Cardiac muscle cell (in vitro differentiated cells and primary cell): ENCODE measurements at places on chromosomes 6 and 20.

- DNase-seq = no peak
These were observed 144.5 kb upstream of the ID4 start for GRCh38 chr6:19692506-19693298.

DNA sequence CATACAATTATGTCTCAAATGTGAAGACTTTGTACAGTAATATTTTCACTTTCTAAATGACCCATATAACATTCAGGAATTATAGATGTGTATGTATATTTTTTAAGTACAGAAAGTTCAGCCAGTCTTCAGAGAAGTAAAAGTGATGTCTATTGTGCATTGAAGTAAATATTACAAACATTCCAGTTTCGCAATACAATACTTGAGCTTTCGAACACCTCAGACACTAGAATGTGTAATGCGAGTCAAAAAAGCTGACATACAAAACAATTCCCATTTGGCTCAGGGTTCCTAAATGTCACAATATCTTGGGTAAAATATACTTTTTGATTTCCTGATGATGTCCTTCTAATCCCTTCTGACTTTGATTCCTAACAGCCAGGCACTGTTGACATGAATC is 101.4 kb downstream of the ZNF217 start:
- DNase-seq = no peak

- no peak for DNase-seq
These were observed 46.6 kb downstream of the PRSS35 start for GRCh38 chr6:83558975-83559374.

DNA sequence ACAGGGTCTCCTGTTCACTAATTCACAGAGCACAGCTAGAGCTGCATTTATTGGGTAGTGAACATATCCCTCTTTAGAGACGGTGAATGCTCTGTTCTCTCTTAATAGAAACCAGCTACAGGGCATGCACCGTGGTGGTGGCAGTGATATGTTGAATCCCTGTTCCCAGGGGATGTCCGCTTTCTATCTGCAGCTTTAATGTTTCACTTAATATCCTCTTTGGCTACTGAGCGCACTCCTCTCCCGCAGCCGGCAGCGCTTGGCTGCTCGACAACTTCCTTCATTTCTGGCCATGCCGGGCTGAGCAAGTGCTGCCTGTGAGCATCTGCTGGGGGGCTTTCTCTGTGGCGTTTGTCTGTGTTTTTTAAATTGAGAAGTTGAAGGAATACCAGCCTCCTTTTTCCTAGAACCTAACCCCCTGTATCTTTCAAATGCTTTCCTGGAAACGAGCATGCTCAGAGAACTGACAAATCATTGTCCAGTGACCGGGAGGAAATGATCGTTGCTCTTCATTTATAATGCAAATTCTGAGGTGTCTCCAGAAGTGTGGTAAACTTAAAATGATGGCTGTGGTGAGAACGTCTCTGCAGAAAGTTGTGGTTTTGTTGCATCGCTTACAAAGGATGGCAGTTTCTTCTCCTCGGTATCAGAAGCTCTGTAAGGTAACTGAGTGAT is 297.9 kb downstream of the UTRN start:
- peak; percentile 24 for DNase-seq

DNA sequence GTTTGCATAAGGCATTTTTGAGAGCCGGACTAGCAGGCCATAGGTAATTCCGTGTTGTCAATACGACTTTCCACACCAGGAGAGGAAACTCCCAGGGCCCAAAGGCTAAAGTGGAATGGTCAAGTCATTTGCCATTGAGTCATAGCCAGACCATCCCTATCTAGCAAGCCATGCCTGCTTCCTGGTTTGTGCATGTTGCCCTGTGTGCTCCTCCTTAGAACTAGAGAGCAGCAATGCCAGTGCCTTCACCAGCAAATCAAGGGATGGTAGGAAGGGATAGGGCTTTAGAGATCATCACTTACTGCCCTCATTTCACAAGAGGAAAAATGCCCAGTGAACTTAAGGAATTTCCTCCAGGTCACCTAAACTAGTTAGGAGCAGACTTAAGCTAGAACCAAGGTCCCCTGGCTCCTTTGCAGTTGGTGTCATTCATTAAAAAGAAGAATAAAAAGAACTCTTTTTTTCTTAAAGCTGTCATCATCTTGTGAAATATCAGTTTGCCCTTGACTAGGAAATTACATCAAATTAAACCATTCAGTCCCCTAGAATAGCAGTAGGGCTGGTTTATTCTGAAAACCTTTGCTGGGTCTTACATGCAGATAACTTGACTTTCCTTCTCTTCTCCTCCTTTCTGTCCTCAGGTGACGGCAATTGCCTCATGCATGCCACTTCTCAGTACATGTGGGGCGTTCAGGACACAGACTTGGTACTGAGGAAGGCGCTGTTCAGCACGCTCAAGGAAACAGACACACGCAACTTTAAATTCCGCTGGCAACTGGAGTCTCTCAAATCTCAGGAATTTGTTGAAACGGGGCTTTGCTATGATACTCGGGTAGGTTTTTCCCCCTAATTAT is 7.4 kb downstream of the TNFAIP3 start:
- DNase-seq = no peak

- DNase-seq = peak; percentile 10
These were observed 105.5 kb downstream of the DHX35 start for GRCh38 chr20:39067526-39068216.

DNA sequence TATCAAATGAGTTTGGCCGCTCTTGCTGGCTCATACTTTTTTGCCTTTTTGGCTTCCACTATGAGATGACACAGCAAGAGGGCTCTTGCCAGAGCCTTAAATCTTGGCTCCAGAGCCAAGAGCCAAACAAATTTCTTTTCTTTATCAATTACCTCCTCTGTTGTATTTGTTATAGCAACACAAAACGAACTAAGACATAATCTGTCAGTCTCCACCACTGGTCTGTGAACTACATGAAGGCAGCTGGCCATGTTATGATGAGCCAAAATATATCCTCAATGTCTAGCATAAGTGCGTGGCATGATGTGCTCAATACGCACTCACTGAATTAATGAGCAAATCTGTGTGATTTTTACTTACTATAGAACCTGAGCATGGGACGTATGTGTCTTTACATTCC is 220.0 kb upstream of the ZNF217 start:
- no peak for DNase-seq

- no peak for DNase-seq
These were observed 87.3 kb downstream of the FAM120B start for GRCh38 chr6:170393807-170394399.

GRCh38 chr20:11255860-11256259 is 582.1 kb upstream of the JAG1 start:
- no peak for DNase-seq

GRCh38 chr20:17806739-17807441 is 107.1 kb downstream of the BANF2 start:
- peak; percentile 98 for DNase-seq

- peak; percentile 6 for DNase-seq
These were observed at the start of gene CST7 for GRCh38 chr20:24948939-24949679. Gene CST7, plus strand, starts transcription at chr20:24949269. Its CDS starts 237 bp downstream, at chr20:24949506.

- DNase-seq = no peak
These were observed 14.5 kb downstream of the SLC22A1 start for GRCh38 chr6:160135907-160136655.

DNA sequence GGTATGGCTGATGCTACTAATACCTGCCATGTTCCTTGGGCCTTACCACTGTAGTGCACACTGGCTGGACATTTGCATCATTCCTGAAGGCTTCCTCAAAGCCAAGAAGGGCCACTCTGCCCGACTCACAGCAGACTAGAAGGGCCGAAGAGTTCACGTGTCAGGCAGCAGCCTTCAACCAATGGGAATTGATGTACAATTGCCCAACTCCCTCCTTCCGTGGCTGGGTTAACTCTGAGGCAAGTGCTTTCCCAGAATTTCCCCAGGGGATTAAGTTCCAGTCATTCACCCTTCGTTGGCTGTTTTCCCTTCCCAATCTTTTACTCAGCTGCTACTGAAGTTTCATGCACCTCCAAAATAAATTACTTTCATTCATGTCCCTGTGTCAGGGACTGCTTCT is 29.8 kb downstream of the PSMB9 start:
- DNase-seq = peak; percentile 92

- DNase-seq = no peak
These were observed 213.1 kb downstream of the PREX1 start for GRCh38 chr20:48614593-48615274.

DNA sequence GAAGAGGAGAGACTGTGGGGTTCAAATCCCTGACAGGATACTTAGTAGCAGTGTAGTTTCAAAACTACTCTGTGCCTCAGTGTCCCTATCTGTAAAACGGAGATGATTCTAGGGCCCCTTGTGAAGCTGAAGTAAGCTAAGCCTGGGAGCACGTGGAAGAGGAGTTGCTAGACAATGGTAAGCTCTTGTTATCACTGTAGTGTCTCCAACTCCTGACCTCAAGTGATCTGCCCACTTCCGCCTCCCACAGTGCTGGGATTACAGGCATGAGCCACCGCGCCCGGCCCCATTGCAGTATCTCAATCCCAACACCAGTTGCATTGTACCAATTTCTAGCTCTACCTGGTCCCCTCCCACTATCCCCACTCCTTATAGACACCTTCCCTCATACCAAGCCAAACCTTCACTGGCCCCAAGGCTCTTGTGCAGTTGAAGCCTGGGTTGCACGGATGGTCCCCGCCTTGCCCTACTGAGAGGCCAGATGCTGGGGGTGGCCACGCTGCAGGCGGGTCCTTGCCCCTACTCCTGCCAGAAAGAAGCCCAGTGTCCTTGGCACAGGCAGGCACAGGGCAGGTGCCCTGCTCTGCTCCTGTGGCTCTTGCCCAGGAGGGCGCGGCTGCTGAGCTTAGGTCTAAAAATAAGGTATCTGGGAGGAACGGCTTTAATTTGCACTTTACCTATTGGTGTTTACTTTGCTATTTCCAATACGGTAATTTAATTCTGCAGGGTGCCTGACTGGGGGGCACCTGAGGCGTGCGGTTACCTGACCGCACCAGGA is 118.1 kb downstream of the VEGFA start:
- no peak for DNase-seq

- DNase-seq = no peak
These were observed 13.6 kb downstream of the GINS1 start for GRCh38 chr20:25421102-25421501.

GRCh38 chr6:118504611-118505010 is 43.5 kb upstream of the PLN start:
- no peak for DNase-seq

DNA sequence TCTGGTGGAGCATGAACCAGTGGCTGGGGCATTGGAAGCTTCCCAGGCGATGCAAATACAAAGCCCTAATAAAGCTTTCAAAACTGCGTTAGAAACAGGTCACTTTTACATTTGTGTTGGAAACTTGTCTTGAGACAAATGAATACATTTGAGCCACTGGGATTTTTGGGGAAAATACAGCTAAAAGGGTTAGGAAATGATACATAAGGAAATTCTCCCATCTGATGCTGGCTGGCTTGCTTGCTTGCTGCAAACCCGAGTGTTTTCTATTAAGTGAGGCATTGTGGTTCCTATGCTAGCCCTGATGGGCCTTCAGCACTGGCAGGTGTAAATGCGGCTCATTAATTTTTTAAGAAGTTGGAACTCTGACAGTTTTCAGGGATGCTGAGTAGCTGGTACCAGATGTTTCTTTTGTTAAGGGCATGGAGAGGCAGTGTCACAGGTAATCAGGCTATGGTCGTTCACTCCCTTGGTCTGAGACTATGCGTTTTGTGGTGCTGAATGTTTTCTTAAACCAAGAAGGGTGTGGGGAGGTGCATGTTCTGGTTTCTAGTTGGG is 35.2 kb downstream of the RREB1 start:
- DNase-seq = no peak

DNA sequence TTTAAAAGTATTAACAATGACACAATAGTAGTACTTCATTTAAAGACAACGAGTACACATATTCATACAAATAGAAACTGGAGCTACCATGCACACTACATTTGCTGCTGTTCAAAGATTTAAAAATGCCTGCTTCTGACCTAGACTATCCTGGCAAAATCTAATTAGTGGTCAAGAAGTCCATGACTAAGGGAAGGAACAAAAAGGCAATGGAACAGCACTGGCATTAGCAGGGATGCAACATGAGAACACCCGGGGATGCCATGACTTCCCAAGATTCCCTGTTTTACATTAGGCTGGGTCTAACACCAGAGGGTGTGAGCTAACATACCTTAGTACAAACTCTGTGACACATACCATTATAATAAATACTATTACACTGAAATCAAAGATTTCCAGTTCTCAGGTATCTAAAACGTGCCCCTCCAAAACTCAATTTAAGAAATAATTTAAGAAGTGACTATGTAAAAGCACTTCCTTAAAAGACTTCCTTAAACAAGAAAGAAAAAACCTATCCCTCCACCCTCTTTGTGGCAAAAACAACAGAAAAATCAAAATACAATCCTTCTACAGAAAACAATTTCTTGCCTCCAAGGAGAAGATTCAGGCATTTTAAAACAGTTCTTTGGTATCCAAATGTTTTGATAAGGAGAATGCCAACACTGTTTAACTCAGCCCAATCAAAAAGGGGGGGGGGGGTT is 25.5 kb downstream of the CHD6 start:
- DNase-seq = no peak

DNA sequence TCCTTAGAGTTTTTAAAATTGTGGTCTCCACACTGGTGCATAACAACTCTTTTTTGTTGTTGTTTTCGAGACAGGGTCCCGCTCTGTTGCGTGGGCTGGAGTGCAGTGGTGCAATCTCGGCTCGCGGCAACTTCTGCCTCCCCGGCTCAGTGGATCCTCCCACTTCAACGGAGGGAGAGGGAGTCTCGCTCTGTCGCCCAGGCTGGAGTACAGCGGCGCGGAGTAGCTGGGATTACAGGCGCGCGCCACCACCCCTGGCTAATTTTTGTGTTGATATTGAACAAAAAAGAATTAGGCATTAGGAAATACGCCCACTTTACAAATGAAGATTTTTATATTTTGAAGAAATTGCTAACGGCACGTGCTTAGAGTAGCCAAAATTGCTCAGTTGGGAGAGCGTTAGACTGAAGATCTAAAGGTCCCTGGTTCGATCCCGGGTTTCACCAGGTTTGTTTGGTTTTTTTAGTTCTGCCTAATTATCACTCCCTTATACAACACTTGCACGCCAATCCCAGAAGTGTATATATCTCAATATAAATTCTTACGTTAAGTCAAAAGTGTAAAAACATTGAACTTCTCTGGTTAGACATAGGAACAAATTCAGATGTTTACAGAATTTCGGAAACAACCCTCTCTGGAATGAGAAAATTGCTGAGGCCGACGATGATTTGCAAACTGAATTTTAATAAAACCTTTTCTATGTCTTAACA is 159.6 kb downstream of the TRIM27 start:
- no peak for DNase-seq

- DNase-seq = peak; percentile 32
These were observed 46.0 kb downstream of the TFEB start for GRCh38 chr6:41689171-41690008.

GRCh38 chr6:116176596-116176995 is 50.7 kb upstream of the COL10A1 start:
- DNase-seq = no peak
